AG20443 (cell line): ENCODE measurements at places on chromosomes 2 and 18.

GRCh38 chr2:189285962-189286645 lies 106.5 kb upstream of the COL5A2 start:
- peak; percentile 70 for DNase-seq

GRCh38 chr2:68487773-68488355 lies 20.5 kb downstream of the APLF start:
- DNase-seq: peak; percentile 29

GRCh38 chr2:104863468-104864279 lies 9.8 kb downstream of the POU3F3 start:
- DNase-seq: no peak

DNA sequence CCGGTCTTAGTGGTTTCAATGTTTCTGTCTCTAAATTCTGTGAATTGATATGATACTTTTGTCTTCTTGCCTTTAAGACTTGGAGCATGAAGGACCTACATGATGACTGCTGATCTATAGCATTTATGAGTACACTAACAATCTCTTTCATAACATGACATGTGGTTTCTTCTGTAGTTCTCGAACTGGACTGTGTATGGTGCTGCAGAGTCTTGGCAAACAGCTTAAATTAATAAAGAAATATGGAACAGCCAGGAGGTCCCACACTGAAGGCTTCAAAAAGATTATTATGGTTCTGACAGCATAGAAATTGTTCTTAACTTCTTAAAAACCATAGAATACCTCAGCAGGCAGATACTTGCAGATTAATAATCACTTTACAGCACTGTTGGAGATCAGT lies 145.0 kb downstream of the DCC start:
- no peak for DNase-seq

- no peak for DNase-seq
Observed at GRCh38 chr18:55864281-55864680, 276.3 kb upstream of the TCF4 start.

- no peak for DNase-seq
Observed at GRCh38 chr2:109030870-109031475, 42.0 kb upstream of the EDAR start.

- no peak for DNase-seq
Observed at GRCh38 chr2:102735416-102736109, 26.3 kb upstream of the TMEM182 start.

DNA sequence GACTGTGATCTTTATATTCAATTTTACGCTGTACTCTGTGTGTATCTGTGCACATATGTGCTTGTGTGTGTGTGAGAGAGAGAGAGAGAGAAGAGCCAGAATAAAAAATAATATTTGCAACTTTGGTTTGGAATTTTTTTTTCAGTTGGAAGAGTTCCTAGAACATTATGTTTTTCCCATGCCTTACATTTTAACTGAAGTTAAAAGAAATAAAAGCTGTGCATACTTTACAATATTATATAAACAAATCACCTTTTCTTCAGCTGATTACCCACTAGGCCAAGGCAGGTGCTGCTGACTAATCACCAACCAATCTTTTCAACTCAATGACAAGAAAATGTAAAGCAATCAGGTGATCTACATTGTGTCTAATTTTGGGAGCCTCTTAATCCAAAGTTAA lies 366.3 kb downstream of the NYAP2 start:
- no peak for DNase-seq

GRCh38 chr2:158410132-158410531 lies 46.4 kb downstream of the CCDC148 start:
- no peak for DNase-seq

DNA sequence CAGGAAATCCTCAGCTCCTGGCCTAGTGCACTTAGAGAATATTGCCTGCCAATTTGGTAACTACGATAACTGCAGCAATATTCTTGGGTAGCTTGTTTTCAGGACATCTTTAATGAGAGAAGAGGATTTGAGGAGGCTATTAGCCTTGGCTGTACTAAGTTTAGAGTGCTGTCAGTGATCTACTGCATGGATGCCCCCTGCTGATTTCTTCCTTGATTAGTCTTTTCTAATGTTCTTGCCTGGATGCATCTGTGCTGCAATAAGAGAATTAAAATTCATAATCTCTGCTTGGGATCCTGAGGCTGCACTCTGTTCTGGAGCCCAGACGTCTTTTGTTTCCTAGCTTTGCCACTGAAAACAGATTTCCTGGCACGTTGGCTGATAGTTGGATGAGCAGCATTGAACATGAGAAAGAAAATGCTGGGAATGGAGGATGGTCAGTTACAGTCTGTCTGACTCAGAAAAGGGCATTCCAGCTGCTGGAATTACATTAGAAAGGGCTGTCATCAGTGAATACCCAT lies 115.4 kb downstream of the CCDC85A start:
- peak; percentile 50 for DNase-seq

- DNase-seq: no peak
Observed at GRCh38 chr2:232276733-232277313, 101.7 kb upstream of the ALPP start.

- no peak for DNase-seq
Observed at GRCh38 chr2:23809150-23809549, 117.8 kb downstream of the ATAD2B start.

DNA sequence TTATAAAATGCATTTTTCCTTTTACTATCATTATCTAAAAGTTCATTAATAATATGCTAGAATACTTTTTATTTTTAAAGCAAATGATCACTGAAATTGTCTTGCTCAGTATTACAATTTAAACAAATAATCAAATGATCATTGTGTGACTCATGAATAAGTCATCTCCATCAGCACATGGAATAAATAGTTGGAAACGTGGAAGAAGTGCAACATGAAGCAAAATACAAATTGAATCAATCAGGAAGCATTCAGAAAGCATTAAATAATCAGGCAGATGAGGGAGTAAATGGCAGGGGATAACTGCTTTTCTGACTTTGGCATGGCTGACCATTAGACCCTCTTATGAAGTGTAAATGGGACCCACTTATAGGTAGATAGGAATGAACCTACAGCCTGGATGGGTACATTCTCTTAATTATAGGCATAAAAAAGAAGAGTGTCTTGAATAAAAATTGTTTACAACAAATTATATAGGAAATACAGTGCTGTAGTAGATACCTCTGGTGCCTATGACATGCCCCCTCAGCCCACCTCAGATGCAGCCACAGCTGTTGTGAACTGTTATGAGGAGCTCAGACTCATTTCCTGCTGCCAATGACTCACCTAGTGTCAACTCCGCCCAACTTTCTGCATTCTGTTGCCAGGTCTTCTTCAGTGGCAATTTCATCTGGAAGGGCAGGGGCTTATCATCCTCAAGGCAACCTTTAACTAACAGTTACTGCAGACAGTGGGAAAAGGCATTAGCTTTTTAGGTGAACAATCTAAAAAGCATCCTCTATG lies 936.0 kb downstream of the TRIB2 start:
- DNase-seq: peak; percentile 51

DNA sequence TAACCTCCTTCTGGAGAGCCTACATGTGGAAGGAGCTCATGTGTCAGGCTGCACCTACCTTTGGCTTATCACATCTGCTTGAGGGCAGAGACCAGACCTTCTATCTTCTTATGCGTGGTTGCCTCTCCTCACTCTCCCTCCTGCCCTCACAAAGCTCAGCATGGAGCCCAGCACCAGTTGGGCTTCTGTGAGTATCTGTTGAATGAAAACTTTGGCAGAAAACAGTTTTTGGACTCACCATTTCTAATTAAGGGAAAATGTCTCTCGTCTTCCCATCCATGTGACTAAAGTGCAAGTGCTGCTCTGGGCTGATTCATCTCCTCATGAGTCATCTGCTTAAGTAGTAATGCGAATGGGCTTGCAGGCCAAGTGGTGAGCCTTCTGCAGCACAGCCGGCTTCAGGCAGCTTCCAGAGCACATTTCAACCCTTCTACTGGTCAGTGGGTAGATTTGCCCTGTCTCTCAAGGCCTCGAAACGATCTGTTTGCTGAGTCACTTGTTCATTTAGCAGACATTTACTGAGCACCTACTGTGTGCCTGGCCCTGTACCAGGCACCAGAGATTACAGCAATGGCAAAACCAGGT lies 102.6 kb downstream of the VSNL1 start:
- peak; percentile 94 for DNase-seq

DNA sequence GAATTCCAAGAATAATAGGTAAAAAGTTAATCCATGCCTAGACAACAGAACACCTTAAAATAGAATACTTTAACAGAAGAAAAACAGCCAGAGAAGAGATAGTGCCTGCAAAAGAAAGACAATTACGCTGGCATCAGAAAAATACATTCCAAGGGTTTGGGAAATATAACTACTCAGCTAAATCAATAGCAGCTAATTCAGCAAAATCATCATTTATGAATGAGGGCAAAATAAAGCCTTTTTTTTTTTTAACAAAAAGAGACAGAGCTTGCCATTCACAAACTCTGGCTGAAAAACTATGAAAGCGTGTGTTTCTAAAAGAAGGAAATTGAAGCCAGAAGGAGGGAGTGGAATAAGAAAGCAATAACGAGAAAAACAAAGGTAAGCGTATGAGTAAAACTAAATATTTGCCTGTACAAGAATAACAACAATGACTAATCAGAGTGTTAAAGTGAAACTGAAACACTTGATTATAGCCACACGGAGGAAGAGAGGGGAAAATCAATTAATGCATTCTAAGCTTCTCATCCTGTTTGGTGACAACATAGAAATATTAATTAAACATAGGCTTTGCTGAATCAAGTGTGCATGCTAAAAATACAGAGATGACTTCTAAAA lies 90.2 kb downstream of the EHD3 start:
- no peak for DNase-seq

GRCh38 chr2:227884511-227884947 lies 13.1 kb downstream of the DAW1 start:
- DNase-seq: peak; percentile 84

DNA sequence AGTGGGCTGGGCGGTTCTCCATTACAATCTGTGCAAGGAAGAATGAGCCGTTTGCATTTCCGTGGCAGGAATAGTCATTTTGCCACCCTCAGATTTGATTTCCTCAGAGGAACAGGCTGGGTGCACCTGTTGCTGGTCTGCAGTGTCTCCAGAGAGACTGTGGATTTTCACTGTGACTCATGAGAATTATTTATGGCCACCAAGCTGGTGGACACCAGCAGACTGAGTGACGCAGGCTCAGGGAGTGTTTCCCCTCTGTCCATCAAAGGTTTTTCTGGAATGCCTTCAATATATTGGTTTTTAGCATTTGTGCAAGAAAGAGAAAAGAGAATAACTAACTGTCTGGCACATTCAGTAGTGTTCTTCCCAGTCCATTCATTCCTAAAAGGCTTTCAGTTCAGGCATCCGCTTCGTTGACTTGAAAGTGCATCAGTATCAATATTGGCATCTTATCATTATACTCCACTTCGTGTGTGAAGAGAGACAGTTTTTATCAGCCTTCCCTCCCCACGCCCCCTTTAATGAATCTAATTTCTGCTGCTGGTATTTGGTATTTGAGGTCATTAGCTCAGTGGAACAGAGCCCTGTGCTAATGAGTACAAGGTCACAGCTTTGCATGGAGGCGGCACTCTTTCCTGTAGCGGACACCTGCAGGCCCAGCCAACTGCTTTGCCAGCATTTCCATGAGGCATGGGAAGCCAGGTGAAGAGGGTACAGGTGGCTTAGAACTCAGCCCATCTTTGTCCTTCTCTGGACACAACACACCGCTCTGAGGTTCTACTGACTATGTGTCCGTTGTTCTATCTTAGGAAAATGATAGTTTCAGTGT lies 39.9 kb downstream of the PRKCE start:
- DNase-seq: no peak

DNA sequence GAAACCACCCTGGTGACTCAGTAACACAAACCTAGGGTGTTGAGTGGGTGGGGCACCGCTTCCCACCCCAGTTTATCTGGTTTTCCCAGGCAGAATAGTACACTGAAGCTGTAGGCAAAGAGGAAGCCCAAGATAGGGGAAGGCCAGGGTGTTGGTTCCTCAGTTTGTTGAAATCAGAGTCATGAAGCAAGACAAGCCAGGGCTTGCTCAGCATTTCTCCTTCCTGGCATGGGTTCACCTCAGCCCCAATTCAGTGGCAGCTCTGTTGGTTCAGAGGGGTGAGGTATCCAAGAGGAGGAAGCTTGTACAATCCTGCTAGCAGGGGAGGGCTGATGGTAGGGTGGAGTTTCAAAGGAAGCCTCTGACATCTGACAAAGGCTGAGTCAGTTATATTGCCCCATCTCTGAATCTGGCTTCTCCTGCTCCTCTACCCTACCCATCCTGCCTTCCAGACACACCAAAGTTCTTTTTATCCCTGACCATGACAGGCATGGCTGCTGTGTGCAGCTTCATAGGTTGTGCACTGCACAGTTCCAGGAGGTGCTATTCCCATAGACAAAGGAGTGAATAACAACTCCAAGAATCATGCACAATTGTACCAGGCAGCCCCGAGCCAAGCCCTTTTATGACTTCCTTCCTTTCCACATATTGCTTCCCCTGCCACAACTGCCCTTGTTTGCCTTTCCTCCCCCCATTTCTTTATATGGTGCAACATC lies 24.9 kb upstream of the RAB10 start:
- peak; percentile 84 for DNase-seq

DNA sequence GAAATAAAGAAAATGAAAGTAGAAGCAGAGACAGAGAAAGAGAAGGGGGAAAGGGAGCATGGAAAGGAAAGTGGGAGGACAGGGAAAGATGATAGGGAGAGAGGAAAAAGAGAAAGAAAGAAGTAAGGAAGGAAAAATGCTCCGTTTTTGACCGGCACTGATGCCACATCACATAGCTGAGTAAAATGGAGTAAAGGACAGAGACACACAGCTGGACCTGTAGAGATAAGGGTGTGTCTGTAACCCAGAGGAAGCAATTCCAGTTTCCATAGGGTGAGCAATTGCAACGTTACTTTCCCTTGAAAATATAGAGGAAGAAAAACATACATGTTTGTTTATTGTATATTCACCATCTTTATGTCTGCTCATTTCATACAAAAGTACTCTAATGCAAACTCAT lies 1866.9 kb upstream of the PIK3C3 start:
- DNase-seq: no peak

DNA sequence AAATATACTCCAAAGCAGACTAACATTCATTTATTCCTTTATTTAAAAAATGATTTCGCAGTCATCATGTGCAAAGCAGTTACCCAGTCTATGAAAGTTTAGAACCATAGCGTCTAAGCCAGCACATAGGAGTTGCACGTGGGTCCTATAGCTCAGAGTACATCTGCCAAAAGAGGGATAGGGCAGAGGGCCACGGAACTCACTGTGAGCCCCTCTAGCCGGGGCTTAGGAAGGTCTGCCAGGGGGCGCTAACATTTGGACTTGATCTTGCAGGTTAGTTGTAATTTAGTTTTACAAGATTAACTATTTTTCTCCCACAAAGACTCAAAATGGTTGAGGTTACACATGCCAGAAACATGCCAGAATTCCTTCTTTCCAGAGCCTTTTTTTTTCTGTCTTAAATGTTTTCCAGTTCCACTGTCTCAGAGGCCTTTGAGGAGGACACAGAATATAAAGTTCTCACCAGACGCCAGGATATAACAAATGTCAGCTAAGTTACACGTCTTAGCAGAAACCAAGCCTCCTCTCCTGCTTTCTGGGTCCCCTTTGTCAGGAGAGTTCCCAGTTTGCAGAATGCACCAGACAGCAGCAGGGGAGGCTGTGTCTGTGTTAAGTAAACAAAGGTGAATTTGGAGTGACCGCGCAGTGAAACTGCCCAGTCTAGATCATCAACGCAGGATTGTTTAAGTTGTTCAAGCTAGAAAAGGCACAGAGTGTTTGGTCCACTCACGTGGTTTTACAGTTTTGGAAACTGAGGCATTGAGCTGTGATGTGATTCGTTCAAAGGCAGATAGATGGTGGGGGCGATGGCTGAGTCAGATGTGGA lies 292.0 kb downstream of the PRKCE start:
- no peak for DNase-seq

GRCh38 chr18:48858676-48859075 lies 92.1 kb downstream of the SMAD7 start:
- DNase-seq: no peak

GRCh38 chr2:27128668-27129571 lies 5.3 kb downstream of the ABHD1 start:
- no peak for DNase-seq
